ENCODE measurements at places on chromosomes 16 and 17.

DNA sequence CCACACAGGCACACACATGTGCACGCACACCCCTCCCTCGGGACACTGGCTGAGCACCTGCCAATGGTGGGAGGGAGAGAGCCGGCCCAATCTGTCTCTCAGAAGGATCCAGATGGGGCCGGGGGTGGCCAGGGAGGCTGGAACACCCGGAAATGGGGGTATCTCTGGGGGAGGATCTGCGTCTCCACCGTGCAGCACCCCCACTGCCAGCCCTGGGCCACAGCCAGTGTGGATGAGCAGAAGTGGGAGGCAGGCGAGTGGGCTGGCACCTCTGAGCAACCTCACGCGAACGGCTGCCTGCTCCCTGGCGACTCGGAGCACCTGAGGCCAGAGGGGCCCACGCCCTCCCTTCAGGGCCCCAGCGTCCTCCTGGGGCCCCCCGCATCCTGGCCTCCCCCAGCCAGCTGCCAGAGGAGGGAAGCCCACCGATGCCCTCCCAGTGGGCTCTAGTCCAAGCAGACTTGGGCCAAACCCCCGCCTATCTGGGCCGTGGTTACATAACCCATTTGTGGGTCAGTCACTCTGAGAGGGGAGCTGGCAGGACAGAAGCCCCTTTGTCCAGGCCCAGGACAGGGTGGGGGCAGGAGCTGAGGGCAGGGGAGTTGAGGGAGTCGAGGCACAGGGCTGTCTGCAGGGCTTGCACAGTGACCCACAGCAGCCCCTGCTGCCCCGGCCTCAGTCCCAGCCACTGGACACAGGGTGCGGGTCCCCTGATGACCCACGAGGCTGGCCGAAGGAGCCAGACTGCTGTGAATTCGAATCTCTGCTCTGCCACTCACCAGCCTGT lies 5.6 kb downstream of the CASKIN1 start:
- DNase-seq, result no peak

- DNase-seq, result no peak
Measured at GRCh38 chr16:1740781-1741490, 30.4 kb downstream of the NME3 start.

- no peak for DNase-seq
Measured at GRCh38 chr16:84449156-84450140, 55.0 kb downstream of the MEAK7 start.

GRCh38 chr16:73037331-73037745 lies 10.6 kb downstream of the ZFHX3 start:
- no peak for DNase-seq

- no peak for DNase-seq
Measured at GRCh38 chr17:70288540-70289290, 119.4 kb downstream of the KCNJ2 start.

DNA sequence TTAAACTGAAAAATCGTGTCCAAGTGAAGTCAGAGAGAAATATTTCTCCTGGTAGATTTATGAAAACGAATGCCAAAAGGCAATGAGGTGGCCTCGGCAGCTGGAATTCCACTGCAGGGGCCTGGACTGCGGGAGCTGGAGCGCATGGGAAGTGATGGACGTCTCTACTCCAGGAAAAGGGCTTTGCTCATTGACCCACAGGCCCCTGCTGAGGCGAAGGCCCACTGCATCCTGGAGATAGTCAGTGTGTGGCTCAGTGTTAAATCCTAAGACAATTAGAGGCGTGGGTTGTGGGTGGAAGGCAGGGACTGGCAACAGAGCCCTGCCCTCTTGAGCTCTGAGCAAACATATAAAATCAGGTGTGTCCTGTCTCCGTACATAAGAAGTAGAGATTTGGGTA lies 191.4 kb downstream of the SLC39A11 start:
- DNase-seq, result no peak

GRCh38 chr16:19861133-19861532 lies 23.5 kb downstream of the GPRC5B start:
- no peak for DNase-seq
